Pancreas (tissue), 10 donors: ENCODE measurements at places on chromosomes 1 and 21. TPM values are rescaled to one million over a fixed set of nuclear protein-coding genes. Genes with fewer than 3 reads are reported as not detected.

The HSPB7 gene
- 4.1 TPM for polyA plus RNA-seq

The FMO1 gene
- polyA plus RNA-seq: 1.6 TPM

The C1orf87 gene
- polyA plus RNA-seq: not detected

The CLDN8 gene
- 0.09 TPM for polyA plus RNA-seq

The OR2T1 gene
- polyA plus RNA-seq: not detected

The CTBS gene
- 3.9 TPM for polyA plus RNA-seq

The UBE2U gene
- not detected for polyA plus RNA-seq

The NBPF12 gene
- 9.5 TPM for polyA plus RNA-seq

The CD1E gene
- not detected for polyA plus RNA-seq

The CD52 gene
- 4.3 TPM for polyA plus RNA-seq

The AIDA gene
- polyA plus RNA-seq: 22.4 TPM

DNA sequence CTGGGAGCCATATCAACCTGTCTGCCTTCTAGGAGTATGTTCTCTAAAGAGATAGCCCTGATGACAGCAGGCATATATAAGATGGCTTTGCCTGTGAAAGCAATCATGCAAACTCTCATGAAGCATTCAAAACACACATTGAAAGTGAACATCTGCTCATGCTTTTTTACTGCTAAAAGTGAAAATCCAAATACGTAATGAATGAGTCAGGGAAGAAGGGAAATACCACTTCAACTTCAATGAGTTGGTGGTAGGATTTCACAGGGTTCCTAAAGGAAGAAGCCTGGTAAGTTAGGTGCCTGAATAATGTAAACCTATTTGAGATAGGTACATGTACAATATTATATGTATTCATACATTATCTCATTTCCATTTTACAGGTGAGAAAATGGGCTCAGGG, 50.5 kb upstream of the SLFNL1 start:
- no peak overlapping the region for H3K27ac ChIP-seq
- H3K4me1 ChIP-seq: no peaks in the 10 kb centered on the region
- no peaks in the 10 kb centered on the region for H3K27me3 ChIP-seq

DNA sequence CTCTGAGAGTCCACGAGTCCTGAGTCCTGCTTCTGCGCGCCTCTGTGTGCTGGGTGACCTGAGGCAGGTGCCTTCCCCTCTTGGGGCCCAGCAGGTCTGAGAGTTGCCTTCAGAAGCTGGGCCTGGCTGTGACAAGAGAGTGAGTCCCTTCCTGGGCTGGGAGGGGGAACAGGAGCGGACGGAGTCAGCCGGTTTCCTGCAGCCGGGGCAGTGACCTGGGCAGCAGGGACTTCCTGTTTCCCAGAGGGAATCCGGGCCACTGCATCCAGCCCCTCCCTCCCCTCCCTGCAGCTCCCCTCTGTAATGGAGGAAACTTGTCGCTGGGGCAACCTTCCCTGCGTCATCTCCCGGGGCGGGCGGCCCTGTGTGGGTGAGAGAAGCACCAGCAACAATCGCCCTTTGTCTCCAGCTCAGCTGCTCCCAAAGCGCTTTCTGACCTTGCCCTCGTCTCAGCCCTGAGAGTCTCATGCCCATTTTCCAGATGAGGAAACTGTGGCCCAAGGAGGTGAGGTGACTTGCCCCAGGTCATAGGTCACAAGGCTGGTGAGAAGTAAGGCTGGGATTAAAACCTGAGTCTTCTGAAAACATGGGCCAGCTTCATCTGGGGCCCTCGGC, 61.1 kb downstream of the SDC3 start:
- H3K4me3 ChIP-seq: no peak overlapping the region
- H3K36me3 ChIP-seq: no peaks in the 10 kb centered on the region
- H3K4me1 ChIP-seq: no peaks in the 10 kb centered on the region
- H3K27ac ChIP-seq: no peak overlapping the region

DNA sequence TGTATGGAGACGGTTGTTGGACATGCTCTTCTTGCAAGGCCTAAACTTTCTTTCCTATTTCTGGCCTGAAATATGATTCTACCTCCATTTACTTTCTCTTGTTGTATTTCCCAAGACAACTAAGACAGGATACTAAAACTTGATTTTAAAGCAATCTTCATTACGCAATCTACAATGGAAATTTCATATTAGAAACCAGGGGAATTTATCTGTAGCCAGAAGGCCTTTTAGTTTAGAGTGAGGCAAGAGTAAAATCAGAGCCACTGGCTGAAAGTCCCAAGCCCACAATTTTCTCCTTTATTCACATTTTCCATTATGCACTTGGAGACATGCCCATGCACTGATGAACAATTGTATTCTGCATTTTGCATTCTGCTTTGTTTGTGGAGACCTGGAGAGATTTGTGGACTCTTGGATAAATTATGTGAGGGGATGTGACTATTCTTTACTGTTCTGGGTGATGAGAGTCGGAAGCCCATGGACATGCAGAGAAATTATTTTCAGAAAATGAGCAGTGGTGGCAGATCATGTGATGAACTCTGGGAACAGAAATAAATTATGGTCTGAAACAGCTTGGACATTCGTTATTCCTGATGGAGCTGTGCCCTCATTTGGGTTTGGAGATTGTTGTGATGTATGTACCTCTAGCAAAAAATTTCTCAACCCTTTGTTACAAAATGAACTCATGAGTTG, 336.8 kb downstream of the SEC16B start:
- no peak overlapping the region for H3K4me3 ChIP-seq
- H3K27ac ChIP-seq: no peak overlapping the region
- no peaks in the 10 kb centered on the region for H3K4me1 ChIP-seq
- H3K36me3 ChIP-seq: no peaks in the 10 kb centered on the region

DNA sequence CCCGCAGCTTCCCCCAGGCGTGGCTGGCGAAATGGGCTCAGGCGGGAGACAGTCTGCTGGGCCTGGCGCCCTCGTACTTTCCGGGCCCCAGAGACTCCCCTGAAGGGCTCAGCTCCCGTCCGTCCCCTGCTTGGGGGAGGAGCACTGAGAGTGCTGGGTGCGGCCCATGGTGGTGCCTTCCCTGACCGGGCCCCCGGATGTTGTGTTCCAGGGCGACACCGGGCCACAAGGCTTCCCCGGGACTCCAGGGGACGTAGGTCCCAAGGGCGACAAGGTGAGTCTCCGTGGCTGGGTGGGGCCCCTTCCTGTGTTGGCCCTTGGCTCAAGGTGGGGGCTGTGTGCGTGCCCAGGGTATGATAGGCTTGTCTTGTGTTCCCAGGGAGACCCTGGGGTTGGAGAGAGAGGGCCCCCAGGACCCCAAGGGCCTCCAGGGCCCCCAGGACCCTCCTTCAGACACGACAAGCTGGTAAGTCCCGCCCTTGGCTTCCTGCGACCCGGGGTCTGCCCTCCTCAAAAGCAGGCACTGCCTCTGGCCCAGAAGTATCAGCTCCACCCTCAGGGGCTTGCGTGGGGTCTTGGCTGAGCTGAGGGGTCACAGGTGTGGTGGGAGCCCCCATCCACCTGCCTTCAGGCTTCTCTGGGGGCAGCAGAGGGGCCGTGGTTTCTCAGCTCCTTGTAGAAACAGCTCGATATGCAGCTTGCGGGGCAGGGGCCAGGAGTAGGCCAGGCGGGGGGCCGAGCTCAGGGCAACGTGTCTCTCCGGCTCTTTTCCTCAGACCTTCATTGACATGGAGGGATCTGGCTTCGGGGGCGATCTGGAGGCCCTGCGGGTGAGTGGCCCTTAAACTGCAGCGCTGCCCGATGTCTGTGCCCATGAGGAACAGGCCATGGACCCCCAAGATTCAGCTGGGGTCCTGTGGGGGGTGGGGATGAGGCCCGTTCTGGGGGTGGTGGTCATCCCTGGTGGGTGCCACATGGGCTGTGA, 62.3 kb downstream of the SLC19A1 start:
- H3K36me3 ChIP-seq: no peaks in the 10 kb centered on the region
- no peaks in the 10 kb centered on the region for H3K27me3 ChIP-seq

GRCh38 chr1:157231846-157232525, 93.8 kb upstream of the ETV3 start:
- H3K27ac ChIP-seq: no peak overlapping the region
- no peaks in the 10 kb centered on the region for H3K4me1 ChIP-seq
- no peaks in the 10 kb centered on the region for H3K36me3 ChIP-seq
- no peak overlapping the region for H3K4me3 ChIP-seq
- no peaks in the 10 kb centered on the region for H3K27me3 ChIP-seq

GRCh38 chr1:200258447-200259375, 151.1 kb downstream of the ZNF281 start:
- H3K27ac ChIP-seq: no peak overlapping the region
- H3K36me3 ChIP-seq: no peaks in the 10 kb centered on the region
- no peak for DNase-seq
- H3K27me3 ChIP-seq: no peaks in the 10 kb centered on the region
- H3K4me1 ChIP-seq: no peaks in the 10 kb centered on the region
- H3K4me3 ChIP-seq: no peak overlapping the region

- no peak overlapping the region for H3K27ac ChIP-seq
- H3K4me1 ChIP-seq: no peaks in the 10 kb centered on the region
- no peak for DNase-seq
- no peaks in the 10 kb centered on the region for H3K36me3 ChIP-seq
- no peak overlapping the region for H3K4me3 ChIP-seq
Observed at GRCh38 chr1:74681001-74681400, 7.4 kb upstream of the ERICH3 start.

DNA sequence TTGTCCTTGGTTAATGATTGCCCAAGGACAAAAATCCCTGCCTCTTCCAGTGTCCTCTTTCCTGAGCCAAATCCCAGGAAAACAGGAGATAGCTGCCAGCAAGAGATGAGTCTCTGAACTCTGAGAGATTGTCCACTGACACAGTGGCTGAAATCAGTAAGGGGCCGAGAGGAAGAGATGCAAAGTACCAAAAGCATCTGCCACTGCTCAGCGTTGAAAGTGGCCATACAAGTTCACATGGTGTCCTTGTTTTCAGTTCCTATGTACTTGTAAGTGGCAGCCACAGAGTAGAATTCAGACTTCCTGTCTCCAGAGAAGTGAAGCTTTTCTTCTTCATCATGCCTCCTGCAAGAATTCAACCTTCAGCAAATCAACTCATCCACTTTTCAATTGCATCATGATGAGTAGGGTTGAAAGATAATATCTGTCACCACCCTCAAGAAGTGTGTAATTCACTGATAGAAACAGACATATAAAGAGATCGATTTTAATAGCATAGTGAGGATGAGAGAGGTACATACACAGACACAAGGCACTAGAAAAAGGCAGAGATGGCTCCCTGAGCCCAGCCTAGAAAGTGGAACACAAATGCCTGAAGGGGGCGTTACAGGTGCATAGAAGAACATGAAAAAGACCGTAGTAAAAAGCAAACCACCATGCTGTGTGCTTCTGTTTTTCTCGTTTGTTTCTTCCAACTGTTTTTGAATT, 185.8 kb downstream of the MRPL39 start:
- H3K4me1 ChIP-seq: no peaks in the 10 kb centered on the region
- no peaks in the 10 kb centered on the region for H3K36me3 ChIP-seq
- H3K27me3 ChIP-seq: no peaks in the 10 kb centered on the region
- H3K27ac ChIP-seq: no peak overlapping the region

GRCh38 chr1:14426854-14427253, 171.6 kb upstream of the KAZN start:
- no peaks in the 10 kb centered on the region for H3K4me1 ChIP-seq
- no peak for DNase-seq

DNA sequence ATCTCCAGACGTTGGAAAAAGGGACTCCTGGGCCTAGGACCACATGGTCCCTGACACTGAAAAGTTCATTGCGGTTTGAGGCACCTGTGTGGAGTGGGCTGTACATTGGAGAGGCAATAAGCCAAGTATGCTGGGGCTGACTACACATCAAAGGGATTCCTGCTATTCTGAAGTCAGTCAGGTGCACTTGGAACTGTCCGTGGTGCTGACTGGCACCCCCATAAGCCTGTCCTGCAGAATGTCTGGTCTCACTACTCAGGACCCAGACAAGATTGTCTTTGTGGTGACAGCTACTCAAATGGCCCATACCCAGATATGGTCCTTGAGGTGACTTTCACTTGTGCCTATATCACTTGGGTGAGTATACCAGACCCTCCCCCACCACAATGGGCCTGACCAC, 150.6 kb downstream of the RWDD3 start:
- DNase-seq: no peak
- no peak overlapping the region for H3K4me3 ChIP-seq
- no peaks in the 10 kb centered on the region for H3K4me1 ChIP-seq
- no peaks in the 10 kb centered on the region for H3K36me3 ChIP-seq

DNA sequence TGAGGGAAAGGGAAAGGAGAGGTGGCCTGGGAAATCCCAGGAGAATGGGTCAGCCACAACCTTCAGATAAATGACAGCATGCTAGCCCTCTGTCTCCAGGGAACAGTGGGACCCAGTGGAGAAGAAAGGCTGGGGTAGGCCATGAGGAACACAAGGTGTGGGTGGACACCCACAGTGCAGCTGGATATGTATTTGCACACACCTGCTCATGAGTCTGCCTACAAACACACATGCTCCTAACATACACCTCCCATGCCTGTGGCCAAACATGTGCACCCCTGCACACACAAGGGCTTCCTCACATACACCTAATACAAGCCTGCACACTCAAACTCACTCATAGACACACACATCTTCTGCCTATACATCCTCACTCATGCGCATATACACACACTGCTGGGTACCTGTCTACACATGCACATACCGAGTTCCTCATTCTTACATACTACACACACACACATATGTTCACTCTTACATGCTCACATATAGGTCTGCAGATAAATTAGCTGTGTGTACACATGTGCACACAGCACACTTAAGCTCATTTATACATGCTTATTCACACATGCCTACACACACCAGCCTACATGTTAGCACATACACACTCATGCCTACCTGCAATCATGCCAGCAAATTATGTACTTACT, 3.6 kb downstream of the C1orf216 start:
- no peak overlapping the region for H3K4me3 ChIP-seq
- H3K27me3 ChIP-seq: no peaks in the 10 kb centered on the region
- DNase-seq: no peak
- H3K4me1 ChIP-seq: no peaks in the 10 kb centered on the region

GRCh38 chr1:44405798-44406736, 1.0 kb downstream of the RNF220 start:
- H3K36me3 ChIP-seq: no peaks in the 10 kb centered on the region
- peak; percentile 21 for DNase-seq
- no peak overlapping the region for H3K4me3 ChIP-seq
- peaks cover 17% of the 10 kb centered on the region for H3K4me1 ChIP-seq
- peaks cover 15% of the 10 kb centered on the region for H3K27me3 ChIP-seq

- no peak for DNase-seq
- H3K36me3 ChIP-seq: no peaks in the 10 kb centered on the region
- no peaks in the 10 kb centered on the region for H3K4me1 ChIP-seq
- no peak overlapping the region for H3K27ac ChIP-seq
- no peaks in the 10 kb centered on the region for H3K27me3 ChIP-seq
Observed at GRCh38 chr21:27104846-27105431, 138.1 kb upstream of the ADAMTS5 start.

DNA sequence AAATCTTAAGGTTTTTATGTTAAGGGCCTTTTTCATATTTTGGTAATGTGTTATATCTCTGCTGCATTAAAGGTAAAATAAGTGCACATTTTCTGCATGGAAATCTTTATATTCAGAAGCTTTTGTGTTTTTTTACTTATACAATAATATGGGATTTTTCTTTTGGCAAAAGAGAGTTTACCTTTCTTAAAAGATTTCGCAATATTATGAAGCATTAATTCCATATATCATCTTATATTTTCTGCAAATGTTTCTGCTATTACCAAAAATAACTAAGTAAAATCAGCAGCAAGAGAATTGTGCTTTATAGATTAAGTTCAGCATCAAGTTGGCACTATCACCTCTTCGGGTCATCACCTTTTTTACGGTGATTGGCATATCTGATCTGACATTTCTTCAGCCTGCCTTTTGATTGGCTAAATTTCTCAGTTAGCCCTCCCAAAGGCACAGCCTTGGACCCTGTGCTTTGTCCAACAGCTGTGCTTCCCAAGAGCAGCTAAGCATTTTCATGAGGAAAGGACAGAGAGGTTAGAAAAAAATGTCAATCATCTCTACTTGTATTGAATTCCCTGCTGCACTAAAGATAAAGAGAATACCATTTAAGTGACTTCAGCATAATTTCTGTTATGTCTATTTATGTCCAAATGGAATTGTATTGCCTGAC, 767.1 kb upstream of the PRMT6 start:
- no peak overlapping the region for H3K27ac ChIP-seq
- no peaks in the 10 kb centered on the region for H3K36me3 ChIP-seq
- H3K27me3 ChIP-seq: no peaks in the 10 kb centered on the region
- no peak for DNase-seq
- H3K4me1 ChIP-seq: no peaks in the 10 kb centered on the region
